ENCODE measurements at places on chromosomes 2 and 18.

DNA sequence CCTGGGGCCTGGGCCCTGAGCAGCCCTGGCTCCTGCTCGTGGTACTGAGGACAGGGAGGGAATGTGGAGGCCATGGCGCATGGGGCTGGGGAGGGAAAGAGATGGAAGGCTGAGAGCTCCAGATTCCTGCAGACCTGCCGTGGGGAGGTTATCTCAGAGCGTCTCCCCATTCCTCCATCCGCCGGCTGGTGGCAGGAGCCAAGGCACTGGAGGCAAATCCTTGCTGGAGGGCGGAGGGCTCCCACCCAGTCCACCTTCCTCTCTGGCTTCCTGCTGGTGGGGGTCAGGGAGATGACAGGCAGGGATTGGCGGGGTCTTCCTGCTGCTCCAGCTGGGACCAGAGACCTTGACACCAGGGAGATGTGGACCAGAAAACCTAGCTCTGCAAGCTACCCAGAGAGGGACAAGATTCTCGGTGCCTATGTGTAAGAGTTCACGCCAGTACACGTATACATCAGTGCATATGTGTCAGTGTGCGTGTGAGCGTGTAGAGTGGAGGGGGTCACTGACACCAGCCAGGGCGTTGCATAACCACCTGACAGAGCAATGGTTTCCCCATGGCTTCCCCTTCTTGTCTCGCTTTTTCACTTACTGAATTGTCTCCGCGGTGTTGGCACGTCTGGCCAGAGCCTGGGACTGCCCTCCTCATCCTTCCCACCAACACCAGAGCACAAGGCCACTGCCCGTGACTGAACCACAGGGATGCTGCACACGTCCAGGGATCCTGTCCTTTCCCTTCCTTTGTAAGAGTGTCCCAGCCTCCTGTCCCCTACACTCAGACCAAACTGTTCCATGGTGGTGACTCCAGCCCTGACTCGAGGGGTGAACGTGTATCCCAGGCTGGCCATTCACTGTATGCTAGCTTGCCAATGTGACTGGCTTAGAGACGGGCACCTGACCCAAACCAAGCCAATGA, 15.8 kb upstream of the SEMA4C start:
- DNase-seq: no peak

GRCh38 chr2:9135822-9136558, 70.6 kb upstream of the ASAP2 start:
- no peak for DNase-seq

GRCh38 chr18:74785632-74786031, 188.0 kb downstream of the ZNF407 start:
- DNase-seq: no peak

DNA sequence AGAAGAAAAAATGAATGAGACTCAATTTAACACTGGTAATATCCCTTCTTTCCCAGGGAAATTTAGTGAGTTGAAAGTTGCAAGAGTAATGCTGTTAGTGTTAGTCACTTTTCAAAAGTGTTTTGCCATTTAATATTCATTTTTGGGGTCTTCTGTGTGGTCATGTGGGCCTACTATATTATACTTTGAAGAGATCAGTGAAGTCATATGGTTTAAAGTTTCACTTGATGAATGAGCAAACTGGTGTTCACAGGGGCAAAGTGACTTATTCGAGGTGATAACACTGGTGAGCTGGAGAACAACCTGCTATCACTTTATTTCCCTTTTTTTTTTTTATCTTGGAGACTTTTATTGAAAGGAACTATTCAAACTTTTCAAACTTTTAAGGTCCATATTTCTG, 196.0 kb downstream of the PLCL1 start:
- DNase-seq: no peak

GRCh38 chr2:73408198-73408597, 22.6 kb downstream of the ALMS1 start:
- DNase-seq: no peak

GRCh38 chr2:182191061-182191460, 205.4 kb downstream of the PPP1R1C start:
- DNase-seq: no peak

GRCh38 chr2:205754924-205755321, 72.6 kb downstream of the NRP2 start:
- DNase-seq: no peak

GRCh38 chr18:57791192-57791591, 11.9 kb downstream of the ATP8B1 start:
- DNase-seq: no peak

GRCh38 chr2:142857256-142858164, 20.0 kb upstream of the KYNU start:
- DNase-seq: no peak

- no peak for DNase-seq
Observed at GRCh38 chr2:28209864-28210263, 182.8 kb upstream of the FOSL2 start.

DNA sequence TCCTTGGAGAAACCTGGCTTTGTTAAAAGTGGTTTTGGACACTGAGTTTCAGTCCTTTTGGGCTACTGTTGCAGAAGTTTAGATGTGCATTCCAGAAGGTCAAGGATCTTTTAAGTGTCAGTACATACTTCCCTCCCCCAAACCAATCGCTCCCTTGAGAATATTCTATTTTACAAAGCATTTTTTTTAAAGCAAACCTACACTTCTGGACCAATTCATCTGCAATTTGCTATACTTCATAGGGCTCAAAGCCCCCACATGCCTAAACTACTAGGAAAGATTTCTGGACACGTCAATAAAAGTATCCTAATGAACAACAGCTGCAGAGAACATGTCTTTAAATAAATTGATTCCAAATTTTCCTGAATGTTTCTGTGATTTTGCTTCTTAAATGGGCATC, 157.6 kb downstream of the RDH14 start:
- DNase-seq: no peak

DNA sequence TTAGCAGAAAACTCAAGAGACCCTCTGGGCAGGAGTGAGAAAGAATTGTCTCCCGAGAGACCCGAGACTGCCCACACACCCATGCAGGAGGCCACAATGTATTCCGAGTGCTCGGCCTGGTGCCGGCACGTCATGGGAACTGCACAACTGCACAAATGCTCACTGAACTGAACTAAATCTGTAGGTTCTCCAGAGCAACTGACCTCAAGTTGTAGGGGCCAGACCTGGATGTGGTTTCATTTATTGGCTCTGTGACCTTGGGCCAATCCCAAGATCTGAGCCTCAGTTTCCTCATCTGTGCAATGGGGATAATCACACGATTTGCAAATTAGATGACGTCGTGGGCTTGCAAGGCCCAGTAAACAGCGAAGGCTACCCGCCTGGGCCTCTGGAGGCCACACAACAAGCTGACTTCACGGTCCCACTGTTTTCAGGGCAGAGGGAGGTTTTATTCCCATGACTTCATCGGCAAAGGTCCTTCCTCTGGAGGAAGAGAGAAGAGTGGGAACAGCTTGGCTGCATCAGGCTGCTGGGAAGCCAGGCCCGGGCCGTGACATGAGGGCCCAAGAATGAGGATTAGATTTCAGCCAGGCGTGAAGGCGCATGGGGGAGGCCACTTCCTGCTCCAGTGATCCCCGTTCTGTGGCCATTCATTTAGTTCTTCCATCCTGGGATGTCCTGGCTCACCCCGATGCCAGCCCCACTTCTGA, 3.6 kb upstream of the ERFE start:
- no peak for DNase-seq

DNA sequence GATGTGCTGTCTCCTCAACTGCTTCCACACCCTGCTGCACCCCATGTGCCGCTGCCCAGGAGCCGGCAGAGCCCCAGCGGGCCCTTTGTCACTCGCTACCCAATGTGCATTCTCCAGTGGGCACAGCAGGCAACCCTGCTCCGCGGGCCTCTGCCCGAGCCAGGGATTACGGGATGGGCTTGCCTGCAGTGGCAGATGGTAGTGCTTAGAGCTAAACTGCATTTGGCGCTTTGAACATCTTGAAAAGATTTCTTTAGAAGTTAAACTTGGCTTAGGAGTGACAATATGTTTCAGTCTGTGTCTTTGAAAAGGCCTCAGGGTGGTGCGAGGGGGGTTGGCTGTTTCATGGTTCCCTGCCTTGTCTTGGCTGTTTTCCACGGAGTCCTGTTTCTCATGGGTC, 84.0 kb upstream of the BOD1L2 start:
- no peak for DNase-seq

GRCh38 chr2:234985608-234986245, 33.9 kb downstream of the SH3BP4 start:
- no peak for DNase-seq

DNA sequence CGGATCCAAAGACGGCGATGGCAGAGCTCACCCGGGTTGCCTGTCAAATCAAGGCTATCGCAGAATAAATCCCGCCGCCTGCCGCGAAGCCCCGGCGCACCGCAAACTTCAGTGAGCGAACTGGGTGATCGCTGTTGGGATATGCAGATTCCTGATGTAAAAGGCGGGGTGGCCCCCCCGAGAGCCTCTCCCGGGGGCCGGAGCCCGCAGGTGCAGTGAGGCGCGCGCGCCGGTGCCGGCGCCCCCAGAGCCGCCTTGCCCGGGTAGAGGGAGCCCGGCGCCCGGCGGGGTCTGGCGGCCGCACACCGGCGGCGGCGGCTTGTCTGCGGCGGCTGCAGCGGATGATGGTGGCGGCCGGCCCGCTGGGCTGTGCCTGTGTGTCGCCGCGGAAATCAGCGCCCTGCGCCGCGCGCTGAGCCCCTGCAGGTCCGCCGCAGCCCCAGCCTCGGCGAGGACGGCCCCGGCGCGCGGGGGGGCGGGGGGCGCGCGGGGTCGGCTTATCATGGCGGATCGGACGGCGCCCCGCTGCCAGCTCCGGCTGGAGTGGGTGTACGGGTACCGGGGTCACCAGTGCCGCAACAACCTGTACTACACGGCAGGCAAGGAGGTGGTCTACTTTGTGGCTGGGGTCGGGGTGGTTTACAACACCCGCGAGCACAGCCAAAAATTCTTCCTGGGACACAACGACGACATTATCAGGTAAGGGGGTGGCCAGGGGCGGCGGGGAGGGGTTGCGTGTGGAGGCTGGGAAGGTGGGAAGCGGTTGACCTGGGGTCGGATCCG, 1.3 kb downstream of the EML6 start:
- DNase-seq: no peak

DNA sequence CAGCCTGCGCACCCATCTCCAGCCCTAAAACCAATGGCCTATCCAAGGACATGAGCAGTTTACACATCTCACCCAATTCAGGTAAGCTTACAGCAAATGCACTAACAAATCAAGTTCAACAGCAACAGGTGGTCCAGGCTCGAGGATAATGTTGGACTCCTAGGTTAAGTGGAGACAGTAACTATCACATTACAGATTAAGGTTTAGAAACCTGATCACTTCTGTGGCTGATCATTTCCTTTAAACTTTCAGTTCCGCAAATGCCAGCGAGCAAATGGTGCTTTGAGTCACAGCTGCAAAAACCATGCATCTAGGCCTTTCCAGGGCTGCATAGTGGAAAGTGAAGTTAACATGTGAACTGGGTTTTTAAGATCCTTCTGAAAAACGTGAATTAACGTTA, 259.4 kb downstream of the GBX2 start:
- DNase-seq: no peak

DNA sequence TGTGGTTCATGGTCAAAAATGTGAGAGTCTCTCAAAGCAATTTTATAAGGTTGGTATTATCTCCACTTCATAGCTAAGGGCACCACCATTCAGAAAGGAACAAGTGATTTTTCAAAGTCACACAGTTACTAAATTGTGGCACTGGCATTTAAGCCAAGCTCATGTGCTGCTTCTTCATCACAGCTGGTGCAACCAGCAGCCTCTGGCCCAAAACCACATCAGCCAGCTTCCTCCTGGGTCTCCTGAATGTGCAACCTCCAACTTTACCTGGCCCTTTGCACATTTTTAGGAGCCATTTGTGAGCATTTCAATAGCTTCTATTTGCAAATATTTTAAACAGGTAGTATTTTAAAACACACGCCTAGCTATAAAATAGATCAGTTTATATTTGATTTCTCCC, 293.7 kb downstream of the BCL11A start:
- peak; percentile 9 for DNase-seq

GRCh38 chr2:8433390-8433789, 248.5 kb upstream of the ID2 start:
- DNase-seq: no peak

DNA sequence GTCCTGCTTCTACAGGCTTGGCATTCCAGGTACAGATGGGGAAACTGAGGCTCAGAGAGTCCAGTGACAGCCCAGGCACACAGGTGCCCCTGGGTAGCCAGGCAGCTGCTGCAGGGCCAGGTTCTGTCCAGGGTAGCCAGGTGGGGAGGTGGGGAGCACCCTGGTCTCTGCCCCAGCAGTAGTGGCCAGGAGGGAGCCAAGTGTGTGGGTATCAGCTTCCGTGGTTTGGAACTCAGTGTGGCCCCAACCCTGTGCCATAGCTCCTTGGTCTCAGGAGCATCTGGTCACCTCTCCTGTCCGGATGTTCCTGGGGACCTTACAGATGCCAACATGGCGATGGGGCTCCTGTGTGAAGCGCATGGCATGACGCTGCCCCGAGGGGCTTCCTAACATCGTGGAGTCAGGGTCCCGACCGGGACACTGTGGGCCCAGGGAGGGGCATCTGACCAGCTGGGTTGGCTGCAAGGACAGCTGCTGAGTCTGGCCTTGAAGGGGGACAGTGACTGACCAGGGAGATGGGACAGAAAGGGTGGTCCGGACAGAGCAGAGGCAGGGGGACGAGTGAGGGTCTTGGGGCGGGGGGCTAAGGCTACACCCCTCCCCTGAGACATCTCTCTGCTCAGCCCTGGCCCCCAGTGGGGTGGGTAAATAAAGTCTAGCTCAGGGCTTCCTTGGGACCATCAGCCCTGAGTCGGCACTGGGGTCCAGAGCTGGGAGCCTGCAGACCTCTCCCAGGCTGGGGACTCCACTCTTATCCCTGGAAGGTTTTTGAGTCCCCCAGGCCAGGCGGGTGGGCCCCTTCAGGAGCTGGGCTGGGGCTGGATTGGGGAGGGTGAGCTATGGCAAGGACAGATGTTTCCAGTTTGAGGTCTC, 76.0 kb upstream of the SMAD7 start:
- DNase-seq: no peak

GRCh38 chr2:145000376-145000775, 480.5 kb upstream of the ZEB2 start:
- no peak for DNase-seq

DNA sequence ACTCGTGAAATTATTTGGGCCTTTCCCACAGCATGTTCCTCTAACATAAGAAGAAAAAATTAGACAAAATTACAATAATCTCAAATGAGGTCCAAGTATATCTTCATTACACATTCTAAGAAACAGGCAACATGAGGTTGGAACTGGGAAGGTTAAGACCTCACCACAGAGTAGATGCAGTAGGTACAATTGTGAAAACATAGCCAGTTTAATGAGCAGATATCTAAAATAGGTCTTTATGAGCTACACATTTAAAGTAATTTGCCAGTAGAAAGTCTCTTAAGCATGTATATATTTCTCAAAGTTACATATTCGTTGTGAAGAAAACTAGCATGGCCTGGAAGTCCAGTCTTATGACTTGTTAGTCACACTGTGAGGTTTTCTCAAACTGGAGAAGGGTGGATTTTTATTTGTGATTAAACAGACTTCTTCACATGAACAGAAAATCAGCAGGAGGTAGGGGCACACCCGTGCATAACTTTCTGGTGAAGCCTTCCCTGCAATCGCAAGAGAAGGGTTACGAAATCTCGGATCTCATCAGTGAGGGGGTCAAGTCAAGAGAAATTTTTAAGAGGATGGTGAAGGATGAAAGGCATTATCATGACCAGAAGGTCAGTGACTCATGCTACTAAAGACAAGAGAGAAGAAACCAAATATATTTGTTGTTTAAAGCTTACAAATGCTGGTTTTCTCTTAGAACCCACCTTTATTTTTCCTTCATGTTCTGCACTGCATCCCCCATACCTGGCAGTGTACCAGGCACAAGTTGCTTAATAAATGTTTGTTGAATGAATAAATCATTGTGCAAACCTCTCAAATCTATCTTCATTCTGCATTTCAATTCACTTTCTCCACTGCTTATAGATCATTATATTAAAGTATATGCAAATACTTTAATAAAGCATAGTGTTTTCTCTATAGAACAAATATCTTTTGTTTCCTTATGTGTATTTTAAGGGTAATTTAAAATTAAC, 5.1 kb upstream of the RAB27B start:
- DNase-seq: no peak

Data from hematopoietic multipotent progenitor cell (in vitro differentiated cells).